Endothelial cell of umbilical vein (primary cell): ENCODE measurements at places on chromosomes 6 and 20. TPM values are rescaled to one million over a fixed set of nuclear protein-coding genes. Genes with fewer than 3 reads are reported as not detected.

DNA sequence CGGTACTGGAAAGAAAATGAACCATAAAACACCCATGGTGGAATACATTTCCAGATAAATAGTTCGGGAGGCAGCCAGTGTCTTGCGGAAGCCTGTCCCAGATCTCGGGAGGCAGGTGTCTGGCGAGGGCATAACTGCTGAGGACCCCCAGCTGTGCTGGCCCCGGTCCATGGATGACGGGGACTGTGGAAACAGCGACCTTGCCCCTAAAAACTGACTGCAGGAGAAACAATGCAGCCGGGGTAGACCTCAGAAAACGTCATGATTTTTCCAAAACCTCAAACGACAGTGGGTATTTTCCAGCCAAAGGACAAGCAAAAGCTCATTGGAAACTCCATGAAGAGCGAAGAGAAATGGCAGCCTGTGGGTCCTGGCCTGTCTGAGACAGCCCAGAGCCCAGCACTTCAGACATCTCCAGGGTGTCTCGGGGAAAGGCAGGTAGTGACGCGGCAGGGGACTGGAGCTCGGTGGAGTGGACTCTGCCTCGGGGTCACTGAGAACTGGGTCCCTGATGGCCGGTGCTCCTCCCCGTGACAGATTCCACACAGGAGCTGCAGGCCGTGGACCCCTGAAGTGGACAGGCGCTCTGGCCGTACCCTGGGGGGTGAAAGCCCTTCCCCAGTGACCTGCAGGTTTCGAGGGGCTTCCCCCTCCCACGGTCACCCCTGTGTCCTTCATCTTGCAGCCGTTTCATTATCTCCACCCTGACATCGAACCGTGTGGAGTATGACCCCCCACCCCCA, 188.6 kb downstream of the SYNDIG1 start:
- no peak overlapping the region for H3K4me3 ChIP-seq
- no peaks in the 10 kb centered on the region for H3K36me3 ChIP-seq
- H3K4me1 ChIP-seq = no peaks in the 10 kb centered on the region
- DNase-seq = no peak

GRCh38 chr6:160174681-160175080, 53.1 kb downstream of the SLC22A1 start:
- H3K4me3 ChIP-seq = no peak overlapping the region
- H3K4me1 ChIP-seq = no peaks in the 10 kb centered on the region
- no peak for DNase-seq
- H3K27me3 ChIP-seq = no peaks in the 10 kb centered on the region

GRCh38 chr20:56358070-56358469, 704 bp upstream of the FAM210B start:
- H3K36me3 ChIP-seq = no peaks in the 10 kb centered on the region
- H3K27me3 ChIP-seq = peaks cover 4% of the 10 kb centered on the region
- peaks cover 6% of the 10 kb centered on the region for H3K4me1 ChIP-seq
- no peak for DNase-seq
- no peak overlapping the region for H3K27ac ChIP-seq

ZBTB12 gene
- total RNA-seq = 3.5 and 4.9 TPM in 2 replicates

NHSL1 gene
- 55.0 and 66.9 TPM in 2 replicates for total RNA-seq

SMLR1 gene
- total RNA-seq = not detected in 2 replicates

LAMA4 gene
- total RNA-seq = 629 TPM in 2 replicates
